Upper lobe of left lung (tissue), 6 donors: ENCODE measurements at places on chromosomes 3 and 15.

DNA sequence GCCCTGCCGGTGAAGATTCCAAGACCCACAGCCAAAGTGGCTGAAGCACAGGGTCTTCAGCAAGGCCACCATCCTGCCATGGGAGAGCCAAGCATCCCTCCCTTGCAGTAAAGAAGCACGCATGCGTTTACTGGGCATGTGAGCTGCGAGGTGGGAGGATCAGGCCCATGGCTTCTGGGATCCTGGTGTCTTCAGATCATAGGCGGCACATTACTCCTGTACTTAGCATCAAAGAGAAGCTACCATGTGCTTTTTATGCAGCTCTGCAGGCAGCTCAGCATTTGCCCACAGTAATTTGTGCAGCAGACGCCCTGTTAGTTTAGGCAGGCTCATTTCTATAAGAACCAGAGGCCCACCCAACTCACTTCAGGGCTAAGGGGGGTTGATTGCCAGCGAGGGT, 45.7 kb downstream of the IDH2 start:
- no peak for DNase-seq

DNA sequence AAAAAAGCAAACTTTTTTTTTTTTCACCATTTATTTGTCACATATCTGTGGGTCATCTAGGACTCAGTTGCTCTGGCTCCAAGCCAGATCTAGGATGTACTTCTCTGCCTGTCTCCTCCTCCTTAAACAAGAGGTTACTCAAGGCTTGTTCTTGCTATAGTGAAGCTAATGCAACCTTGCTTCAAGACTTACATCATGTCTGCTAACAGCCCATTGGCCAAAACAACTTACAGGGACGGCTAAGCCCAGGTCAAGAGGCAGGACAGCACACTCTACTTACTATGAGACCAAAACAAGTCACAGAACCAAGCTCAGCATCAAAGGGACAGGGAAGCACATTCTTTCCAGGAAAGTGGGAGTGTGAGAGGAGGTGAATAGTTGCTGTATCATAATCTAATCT, 123.8 kb upstream of the BNIP2 start:
- DNase-seq: no peak

GRCh38 chr3:11558918-11559815, 84.5 kb downstream of the VGLL4 start:
- peak; percentile 78 for DNase-seq

DNA sequence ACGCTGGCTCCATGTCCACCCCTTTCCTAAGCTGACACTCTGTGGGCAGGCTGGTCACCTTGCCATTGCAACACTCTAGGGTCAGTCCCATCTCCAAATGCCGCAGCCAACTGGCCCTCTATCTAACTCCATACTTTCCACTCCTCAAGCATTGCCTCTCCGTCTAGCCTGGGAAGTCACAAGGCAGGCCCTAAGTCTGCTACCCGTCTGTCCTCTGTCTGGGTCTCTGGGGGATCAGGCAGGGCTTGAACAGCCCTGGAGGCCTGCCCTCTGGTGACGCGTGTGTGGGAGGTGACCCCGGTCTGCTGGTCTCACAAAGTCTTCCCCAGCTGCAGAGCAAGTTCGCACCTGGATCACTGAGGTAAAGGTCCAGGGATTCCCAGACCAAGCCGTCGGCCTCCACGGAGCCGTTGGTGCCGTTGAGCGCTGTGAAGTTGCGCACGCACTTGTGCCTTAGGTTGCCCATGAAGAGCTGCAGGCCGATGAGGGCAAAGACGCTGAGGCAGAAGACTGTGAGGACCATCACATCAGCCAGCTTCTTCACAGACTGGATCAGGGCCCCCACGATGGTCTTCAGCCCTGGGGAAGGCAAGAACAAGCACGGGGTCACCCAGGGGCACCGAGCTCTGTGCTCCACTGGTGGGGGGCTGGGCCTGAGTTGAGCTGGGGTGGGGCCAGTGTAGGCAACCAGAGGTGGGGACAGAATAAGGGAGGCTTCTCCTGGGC, 39.9 kb downstream of the SCN5A start:
- no peak for DNase-seq

GRCh38 chr15:64010719-64011118, 35.6 kb downstream of the DAPK2 start:
- peak; percentile 82 for DNase-seq

GRCh38 chr15:94258246-94258645, 26.9 kb downstream of the MCTP2 start:
- no peak for DNase-seq

- DNase-seq: no peak
These were observed 261.3 kb upstream of the NECTIN3 start for GRCh38 chr3:110810356-110810755.

- no peak for DNase-seq
These were observed 228.4 kb downstream of the TLE3 start for GRCh38 chr15:69869291-69869690.

DNA sequence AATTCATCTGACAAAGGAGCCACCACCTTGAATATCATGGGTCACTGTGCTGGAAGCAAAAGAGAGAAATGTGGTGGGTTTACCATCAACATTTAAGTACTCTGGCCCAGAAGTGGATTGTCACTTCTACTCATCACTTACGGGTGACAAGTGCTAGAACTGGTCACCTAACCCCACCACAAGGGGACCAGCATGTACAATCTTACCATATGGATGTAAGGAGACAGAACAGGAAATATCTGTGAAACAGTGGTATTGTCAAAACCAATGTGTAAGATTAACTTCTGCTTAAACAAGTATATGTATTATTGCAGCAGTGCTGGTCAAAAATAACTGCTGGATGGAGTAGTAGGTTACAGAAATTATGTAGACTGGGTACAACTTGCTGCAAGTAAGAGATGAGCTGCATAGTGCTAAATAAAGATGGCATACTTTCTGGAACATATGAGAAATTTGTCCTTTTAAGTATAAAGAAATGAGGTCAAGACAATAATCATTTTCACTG, 171.8 kb downstream of the POTEB3 start:
- DNase-seq: no peak

DNA sequence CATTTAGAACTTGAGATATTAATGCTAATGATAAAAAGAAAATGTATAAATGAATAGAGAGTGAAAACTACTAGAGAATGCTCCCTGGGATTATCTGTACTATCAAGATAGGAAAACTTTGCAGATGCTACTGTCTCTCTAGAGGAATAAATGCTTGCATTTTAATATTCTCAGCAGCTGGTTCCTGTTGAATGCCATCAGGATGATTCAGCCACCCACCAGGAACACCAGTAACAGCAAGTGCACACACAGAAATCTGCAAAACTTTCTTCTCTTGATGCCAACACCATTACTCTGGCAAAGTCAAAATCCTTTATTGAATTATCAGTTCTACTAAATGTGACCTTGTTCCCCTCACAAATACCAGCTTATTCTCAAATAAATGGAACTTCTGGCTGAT, 148.4 kb downstream of the TIGIT start:
- DNase-seq: no peak

- DNase-seq: no peak
These were observed 24.3 kb downstream of the IRAK2 start for GRCh38 chr3:10188804-10189556.

DNA sequence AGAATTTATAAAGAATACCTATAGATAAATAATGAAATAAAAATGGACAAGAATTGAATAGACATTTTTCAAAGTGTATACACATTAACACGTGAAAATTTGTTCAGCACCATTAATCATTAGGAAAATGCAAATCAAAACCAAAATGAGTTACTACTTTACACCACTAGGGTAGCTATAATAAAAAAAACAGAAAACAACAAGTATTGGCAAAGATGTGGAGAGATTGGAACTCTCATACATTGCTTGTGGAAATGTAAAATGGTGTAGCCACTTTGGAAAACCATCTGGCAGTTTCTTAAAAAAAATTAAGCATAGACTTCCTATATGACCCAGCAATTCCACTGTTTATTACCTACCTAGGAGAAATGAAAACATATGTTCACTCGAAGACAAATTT, 172.8 kb upstream of the P2RY1 start:
- no peak for DNase-seq

DNA sequence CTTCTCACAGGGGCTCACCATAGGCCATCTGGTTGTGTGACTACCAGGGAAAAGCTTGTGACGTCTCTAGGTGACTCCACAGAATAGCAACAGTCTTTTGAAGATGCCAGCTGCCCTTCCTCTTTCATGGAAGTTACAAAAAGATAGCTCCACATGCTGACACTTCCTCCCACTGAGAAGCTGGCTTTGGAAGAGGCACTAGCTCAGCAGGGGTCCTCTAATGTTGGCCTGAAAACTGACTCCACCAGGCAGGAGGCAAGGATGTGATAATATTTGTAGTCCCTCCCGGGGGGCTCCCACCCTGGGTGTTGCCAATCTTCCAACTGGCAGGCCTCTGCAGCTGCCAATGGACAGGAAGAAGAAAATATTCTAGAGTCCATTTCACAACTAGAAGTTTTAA, 343.5 kb downstream of the NEK10 start:
- no peak for DNase-seq

DNA sequence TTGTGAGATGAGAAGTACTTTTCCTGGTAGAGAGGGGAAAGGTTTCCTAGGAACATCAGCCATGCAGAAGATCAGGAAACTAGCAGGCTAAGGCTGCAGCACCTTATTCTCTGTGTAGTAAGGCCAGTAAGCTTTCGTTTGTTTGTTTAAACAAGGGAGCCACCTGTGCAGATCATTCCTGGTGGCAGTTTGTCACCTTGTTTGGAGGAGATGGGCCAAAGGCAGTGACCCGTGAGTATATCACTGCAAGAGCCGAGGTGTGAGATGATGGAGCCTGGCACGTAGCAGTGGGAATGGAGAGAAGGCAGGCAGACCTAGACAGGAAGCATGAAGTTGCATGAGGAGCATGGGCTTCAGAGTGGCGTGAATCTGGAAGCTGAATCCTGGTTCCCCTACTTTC, 19.6 kb downstream of the ATG7 start:
- DNase-seq: no peak

DNA sequence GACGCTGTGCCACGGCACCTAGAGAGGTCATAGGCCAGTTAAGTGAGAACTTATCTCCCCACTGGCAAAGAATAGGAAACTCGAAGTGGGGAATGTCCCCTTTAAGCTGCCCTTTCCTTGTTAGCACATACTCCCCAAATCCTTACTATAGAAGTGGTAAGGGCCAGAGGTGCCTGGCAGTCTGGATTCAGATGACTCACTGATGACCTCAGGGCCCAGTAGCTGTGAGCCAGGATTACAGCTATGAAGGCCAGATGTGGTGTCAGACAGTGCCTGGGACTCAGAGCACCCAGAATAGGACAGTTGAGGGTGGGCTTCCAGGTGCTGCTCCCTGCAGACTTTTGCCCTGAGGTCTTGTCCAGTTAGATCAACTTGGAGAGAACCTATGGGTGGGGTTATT, 37.7 kb downstream of the PDIA5 start:
- no peak for DNase-seq

- DNase-seq: no peak
These were observed 20.1 kb downstream of the MAPKAPK3 start for GRCh38 chr3:50637011-50637410.

DNA sequence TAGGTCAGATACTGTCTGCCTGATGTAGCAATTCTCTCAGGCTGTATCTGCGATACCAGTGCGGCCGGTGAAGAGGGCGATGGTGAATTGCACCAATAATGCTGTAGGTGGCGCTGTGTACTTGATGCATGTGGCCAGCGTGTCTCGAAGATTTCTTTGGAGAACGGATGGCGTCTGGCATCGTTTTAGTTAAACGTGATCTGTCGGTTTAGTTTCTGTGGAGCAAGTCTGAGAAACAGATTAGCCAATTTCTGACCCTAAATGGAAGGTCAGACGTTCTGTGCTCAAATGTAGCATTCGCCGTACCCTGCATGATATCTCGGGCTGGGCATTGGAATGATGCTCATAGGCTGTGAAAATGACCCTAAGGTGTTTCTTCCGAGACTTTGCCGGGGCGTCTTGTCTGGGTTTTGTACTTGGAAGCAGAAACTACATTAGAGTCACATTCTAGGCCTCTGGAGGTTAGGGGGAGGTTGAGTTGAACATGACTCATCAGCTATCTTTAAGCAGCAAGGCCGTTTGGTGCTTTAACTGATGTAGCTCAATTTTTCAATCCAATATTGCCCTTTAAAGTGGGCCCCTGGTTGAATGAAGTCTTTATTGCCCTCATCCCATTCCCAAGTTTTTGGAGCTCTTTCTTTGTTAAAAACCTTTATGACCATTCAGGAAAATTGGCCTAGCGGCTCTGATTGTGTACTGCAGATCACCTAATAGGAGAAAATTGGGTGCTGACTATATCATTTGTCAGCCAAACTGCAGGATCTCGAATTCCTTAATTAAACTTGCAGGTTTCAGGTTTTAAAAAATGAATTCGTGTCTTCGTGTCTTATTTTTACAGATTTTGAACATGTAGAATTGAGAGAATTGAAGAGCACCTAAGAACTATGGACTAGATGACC, 80.0 kb downstream of the SQOR start:
- peak; percentile 60 for DNase-seq

DNA sequence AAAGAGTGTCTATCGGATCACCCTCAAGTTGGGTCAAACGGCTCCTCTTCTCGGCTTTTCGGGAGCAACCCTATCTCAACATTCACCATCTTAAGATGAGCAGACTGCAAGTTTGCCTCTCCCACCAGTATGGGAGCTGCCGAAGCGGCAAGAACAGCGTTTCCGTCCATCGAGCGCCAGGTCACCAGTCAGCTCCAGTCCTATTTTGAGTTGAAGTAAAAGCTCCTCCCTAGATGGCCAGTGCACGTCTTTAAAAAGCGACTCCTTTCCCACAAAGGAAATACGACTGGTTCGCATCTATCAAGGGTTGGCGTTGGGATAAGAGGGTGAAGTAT, 369 bp upstream of the U2SURP start:
- no peak for DNase-seq

DNA sequence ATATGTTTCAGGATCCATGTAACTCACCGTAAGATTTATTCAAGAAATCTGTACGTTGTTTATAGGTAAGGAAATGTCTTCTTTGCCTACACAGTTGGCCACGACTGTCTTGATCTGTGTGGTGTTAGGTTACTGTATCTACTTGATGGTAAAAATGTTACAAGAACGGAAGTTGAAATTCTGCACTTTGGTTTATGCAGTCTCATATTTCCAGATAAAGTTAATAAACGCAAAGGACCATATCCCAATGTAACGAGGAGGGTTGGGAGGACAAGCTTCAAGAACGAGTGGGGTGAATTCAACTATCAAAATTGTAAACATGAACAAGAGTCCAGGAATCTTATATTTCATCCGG, 1.0 kb downstream of the USF3 start:
- DNase-seq: no peak

DNA sequence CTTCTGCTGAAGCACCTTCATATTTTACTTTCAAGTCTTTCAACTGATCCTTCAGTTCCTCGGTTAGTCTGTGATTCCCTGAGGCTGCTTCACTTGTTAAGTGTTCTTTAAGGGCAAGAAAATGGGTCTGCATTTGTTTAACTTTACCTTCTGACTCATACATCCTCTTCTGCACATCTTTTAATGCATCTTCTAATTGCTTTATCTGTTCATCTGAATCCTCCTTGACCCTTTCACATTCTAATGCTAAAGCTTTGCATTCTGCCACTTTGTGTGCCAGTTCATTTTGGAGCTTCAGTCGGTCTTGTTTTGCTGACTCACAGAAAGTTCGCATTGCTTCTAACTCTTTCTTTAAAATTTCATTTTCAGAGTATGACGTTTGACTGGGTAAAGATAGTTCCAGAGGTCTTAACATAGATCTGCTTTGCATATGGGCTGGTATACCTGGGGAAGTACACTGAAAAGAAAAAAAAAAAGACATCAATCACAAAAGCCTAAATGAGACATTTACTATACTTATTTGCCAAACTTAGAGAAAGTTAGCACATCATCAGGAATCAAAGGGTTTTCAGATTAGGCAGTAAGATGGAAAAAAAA, 94.3 kb downstream of the UACA start:
- DNase-seq: no peak

GRCh38 chr3:117873249-117873600, 1161.4 kb downstream of the IGSF11 start:
- DNase-seq: no peak

GRCh38 chr15:24856397-24857390, 98.1 kb upstream of the SNRPN start:
- peak; percentile 55 for DNase-seq
